ENCODE measurements at places on chromosomes 1 and 21.
A peak's percentile ranks its signal among the peaks of the same experiment; 100 is the strongest.

GRCh38 chr1:3459051-3459908 lies 4.8 kb downstream of the ARHGEF16 start:
- DNase-seq: no peak

GRCh38 chr1:77900687-77901293 lies 12.4 kb downstream of the NEXN start:
- peak; percentile 2 for DNase-seq

- DNase-seq: no peak
These were observed 265.1 kb downstream of the PTPRU start for GRCh38 chr1:29501227-29501976.

GRCh38 chr1:76287917-76288316 lies 213.4 kb downstream of the ST6GALNAC3 start:
- no peak for DNase-seq

GRCh38 chr1:85683292-85684025 lies 24.8 kb downstream of the ZNHIT6 start:
- no peak for DNase-seq

GRCh38 chr1:150387200-150387599 lies 23.3 kb downstream of the RPRD2 start:
- DNase-seq: no peak

- DNase-seq: no peak
These were observed 39.4 kb downstream of the ATP2B4 start for GRCh38 chr1:203665993-203666392.

GRCh38 chr1:212121779-212122178 lies 86.2 kb downstream of the DTL start:
- no peak for DNase-seq

DNA sequence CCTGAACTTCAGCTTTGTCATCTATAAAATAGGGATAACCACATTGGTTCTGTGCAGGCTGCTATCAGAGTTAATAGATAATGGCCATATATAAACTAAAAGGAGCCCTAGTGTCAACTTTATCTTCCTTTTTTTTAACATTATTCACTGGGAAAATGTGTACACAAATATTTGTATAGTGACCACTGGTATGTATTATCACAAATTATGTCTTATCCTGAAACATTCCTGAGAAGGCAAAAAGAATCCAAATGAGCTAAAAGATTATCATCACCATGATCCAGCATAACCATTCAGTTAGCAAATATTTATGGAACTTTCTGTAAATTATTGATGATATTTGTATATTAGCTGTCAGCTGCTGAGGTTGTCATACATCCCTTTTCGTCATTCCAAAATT lies 16.6 kb downstream of the ANGPTL3 start:
- DNase-seq: no peak

GRCh38 chr21:31945141-31945540 lies 72.3 kb downstream of the HUNK start:
- DNase-seq: no peak

GRCh38 chr1:45989249-45989648 lies 143.2 kb downstream of the PIK3R3 start:
- no peak for DNase-seq

DNA sequence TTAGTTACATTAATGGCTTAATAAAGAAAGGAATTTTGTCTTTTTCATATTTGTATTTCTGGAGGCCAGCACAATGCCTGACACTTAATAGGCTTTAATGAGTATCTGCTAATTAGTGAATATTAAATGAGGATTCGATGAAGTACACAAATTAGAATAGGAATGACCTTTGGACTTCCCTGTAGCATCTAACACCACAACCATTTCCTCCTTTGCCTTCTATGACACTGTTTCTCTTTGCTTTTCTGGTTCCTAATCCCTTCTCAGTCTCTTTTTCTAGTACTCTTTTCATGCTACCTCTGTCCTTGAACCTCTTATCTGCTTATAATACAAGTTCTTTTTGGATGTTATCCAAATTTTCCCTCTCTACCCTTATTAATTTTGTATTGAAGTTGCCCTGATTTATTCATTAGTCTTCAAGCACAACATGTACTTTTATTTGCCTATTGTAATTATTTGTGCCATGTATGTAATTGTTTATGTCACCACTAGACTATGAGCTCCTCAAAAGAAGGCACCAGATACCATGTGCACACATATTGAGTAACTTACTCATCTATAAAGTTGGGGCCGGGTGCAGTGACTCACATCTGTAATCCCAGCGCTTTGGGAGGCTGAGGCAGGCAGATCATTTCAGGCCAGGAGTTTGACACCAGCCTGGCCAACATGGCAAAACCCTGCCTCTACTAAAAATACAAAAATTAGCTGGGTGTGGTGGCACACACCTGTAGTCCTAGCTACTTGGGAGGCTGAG lies 23.8 kb downstream of the RPS27 start:
- DNase-seq: no peak

- DNase-seq: no peak
These were observed 717.0 kb upstream of the TMPRSS15 start for GRCh38 chr21:19120591-19120990.

DNA sequence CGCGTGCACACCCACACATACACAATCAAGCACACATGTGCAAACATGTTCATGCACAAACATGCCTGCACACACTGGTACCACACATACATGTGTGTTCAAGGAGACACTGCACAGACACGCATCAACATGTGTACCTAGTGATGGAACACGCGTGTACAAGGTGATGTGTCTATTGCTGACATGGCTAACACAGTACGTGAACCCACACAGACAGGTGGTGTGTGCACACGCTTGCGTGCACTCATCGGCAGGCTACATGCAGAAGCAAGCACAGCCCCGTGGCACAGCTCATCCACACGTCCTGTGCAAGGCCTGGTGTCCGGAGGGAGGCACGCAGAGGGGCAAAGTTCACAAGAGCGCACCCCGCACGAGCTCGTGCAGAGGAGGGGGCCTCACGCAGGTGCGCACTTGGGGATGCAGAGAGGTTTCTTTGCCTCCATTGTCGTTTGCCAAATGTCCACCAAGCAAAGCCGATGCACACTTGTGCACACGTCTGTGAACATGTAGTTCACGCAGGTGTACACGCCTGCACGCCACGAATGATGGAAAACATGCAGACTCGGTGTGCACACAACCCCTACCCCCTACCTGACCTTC lies 969 bp downstream of the ACAP3 start:
- no peak for DNase-seq

GRCh38 chr1:95004013-95004412 lies 68.7 kb downstream of the ALG14 start:
- no peak for DNase-seq

DNA sequence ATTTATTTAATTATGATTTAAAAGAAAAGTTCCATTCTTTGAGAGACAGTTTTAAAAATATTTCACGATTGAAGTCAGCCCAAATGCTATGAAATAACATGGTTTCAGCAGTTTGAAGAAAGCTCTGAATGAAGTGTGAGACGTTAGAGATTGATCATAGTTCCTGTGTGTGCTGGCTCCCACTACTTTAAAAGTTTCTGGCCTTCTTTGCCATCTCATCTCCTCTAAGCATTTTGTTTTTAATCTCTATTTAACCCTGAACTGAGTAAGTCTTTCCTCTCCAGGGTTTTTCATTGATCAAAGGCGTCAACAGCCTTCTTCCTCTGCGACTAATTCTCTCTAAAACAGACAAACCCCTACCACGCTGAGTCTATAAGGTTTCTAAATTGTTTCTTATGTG lies 225.3 kb upstream of the B3GALT2 start:
- no peak for DNase-seq

- DNase-seq: no peak
These were observed 3.5 kb downstream of the RYR2 start for GRCh38 chr1:237045278-237046016.

DNA sequence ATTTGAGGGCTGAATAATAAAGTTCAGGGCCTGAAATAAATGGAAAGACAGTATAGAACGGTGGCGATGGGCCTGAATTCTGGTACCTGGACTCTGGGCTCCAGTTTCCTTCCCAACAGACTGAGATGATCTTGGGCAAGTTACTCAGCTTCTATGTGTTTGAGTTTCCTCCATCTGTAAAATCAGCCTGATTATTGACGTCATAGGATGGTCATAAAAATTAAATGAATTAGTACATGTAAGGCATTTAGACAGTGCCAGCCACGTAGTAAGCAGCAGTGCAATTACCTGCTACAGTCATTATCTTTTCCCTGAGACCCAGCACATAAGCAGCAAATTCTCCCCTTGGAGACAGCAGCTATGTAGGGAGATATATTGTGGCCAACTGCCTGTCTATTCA lies 260.9 kb downstream of the NTNG1 start:
- no peak for DNase-seq

All from NCI-H1417 treated with DMSO at 0.1 percent for 48 hours (cell line).